ENCODE measurements at places on chromosomes 4 and X.

DNA sequence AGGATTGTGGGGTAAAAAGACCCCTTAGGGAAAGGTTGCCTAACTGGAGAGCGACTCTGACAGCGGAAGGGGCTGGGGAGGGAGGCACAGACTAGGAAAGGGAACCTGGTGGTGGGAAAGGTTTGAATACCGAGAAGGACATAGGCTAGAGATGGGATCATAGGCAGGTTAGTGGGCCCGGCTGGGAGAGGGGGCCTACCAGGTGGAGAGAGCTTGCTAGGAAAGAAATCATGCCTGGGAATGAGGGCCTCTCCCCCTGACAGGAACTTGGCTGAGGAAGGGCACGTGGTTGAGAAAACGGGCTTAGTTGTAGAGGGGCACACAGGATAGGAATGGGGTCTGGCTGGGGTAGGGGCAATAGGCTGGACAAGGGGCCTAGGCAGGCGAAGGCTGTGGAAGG lies 4.4 kb downstream of the OTUD6A start:
- DNase-seq = no peak

GRCh38 chr4:1208266-1208961 lies 36.0 kb upstream of the SPON2 start:
- DNase-seq = no peak

GRCh38 chr4:26150948-26151347 lies 169.9 kb upstream of the RBPJ start:
- DNase-seq = peak; percentile 72

GRCh38 chr4:126976850-126977632 lies 655.7 kb upstream of the INTU start:
- DNase-seq = no peak

DNA sequence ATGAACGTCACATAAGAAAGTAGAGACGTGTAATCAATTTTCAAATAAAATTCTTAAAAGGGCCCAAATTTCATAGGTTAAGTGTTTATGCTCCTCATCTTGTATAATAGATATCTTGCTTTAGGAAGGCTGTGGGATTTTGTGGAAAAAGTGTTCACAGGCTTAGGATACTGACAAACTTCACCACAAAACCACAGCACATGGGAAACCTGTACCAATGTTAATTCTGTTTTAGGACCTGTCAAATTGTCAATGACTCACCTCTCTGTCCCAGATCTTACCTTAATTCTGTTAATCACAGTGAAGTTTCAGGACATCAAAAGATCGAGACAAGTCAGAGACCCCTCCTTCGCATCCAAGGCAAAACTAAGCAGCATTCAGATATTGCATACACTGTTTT lies 24.2 kb downstream of the FGFBP1 start:
- peak; percentile 93 for DNase-seq

GRCh38 chr4:181597766-181598165 lies 645.4 kb upstream of the TENM3 start:
- no peak for DNase-seq

DNA sequence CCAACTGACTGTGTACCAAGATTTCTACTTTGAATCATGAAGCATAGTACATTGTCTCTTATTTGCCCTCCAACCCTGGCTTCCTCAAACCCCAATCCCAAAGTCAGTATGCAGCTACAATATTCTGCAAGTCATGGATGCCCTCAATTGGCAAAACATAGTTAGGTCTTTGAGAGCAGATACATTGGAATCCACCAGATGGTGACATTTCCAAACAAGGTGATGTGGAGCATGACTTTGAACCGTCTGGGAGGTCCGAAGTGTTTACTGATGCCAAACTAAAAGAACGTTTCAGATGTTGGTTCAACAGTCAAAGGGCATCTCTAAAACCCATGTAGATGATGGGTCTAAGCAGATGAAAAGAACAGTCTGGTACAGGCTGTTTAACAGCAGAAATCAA lies 43.7 kb upstream of the FRMD7 start:
- no peak for DNase-seq

- DNase-seq = peak; percentile 27
Measured at GRCh38 chr4:15197005-15197404, 194.7 kb downstream of the CPEB2 start.

GRCh38 chrX:45385757-45386156 lies 185.1 kb upstream of the DIPK2B start:
- DNase-seq = no peak

DNA sequence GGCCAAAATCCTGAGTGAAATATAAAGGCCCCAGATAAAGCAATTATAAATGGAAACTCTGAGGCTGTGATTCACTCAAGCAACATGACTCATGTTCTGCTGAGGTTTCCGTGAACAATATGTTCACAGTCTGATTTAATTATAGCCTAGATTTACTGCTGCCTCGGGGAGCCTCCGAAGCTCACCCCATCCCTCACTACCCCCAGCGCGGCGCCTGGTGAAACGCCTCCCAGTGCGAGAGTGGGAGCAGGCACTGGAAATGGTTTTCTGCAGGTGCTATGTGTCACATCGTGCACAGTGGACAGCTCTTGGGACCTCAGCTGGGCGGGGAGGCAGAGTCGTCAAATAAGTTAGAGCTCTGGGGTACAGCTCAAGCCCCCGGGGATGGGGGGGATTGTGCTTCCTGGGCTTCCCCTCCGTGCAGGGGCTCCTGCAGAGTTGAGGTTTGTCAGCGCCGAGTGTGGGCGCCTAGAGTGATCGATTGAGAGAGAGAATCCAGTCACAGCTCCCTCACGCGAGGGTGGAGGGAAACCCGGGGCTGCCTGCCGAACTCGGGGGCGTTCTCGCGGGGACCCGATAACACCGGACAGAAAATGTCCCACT lies 110.6 kb downstream of the PHKA2 start:
- peak; percentile 56 for DNase-seq

DNA sequence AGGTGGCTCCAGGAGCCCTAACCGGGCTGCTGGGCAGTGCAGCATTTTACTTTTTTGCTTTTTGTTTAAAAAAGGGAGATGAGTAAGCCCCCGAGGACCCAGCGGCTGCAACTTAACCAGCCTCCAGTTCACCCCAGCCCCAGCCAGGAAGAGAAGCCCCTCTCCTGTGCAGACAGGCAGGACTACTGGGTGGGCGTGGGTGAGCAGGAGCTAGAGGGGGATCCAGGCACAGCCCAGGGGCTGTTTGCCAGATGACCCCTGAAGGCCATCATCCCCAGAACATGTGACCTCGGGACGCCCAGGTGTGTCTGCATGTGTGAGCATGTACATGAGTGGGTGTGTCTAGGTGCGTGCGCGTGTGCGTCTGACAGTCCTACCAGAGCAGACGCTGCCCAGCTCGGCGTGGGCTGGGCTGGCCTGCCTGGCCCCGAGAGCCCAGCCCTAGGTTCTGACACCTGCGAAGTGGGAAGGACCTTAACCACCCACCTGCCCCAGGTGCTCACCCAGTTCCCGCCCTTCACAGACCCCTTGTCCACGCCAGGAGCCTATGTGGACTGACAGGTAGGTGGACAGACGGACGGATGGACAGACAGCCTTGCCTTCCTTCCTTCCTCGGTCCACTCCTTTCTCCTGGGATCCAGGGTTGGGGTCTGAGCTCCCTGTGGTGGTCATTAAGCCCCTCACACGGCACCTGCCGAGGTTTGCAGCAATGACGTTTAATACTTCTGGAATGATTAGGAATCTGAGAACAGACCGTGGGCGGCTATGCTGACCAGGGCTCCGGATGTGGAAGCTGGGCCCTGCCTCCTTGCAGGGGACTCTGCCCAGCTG lies 7.8 kb upstream of the HAUS3 start:
- DNase-seq = peak; percentile 13

DNA sequence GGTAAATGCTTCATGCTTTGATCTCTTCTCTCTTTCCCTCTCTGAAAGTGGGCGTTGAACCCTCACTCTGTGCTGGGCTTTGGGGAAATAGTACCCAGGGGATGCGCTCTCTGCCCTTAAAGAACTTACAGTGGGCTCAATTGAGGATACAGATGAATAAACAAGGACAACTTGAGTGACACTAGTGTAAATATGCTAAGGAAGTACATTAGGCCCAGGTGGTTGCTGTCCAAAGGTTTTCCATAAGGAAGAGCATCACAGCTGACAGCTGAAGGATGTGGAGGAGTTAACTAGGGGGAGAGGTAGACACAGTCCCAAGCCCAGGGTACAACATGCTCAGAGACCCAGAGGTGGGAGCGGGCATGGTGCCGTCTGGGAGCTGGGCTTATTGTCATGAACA lies 49.4 kb downstream of the TENM3 start:
- DNase-seq = no peak

GRCh38 chrX:155632431-155633100 lies 19.8 kb upstream of the TMLHE start:
- DNase-seq = no peak

DNA sequence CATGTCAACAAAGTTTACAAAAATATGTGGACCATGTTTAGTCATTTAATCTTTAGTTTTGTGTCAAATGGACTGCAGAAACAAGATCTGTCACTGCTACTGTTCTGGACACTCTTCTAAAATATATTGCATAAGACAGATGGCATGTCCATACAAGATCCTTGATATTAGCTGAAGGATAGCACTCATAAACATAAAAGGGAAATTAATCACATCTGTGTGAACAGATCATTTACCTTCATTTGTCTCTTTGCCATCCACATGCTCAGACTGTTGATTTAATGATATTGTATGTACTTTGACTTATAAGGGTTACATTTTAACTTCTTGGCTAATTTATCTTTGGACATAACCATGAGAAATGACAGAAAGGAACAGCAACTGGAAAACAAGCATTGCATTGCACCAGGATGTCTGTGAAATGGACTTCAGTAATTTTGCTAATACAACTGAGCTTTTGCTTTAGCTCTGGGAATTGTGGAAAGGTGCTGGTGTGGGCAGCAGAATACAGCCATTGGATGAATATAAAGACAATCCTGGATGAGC lies at the start of gene UGT2B7:
TSS of gene UGT2B7 (plus strand) at position 364 of the 546 bp plus-strand sequence. CDS start at position 411, 47 bp downstream.
- DNase-seq = peak; percentile 93

- DNase-seq = no peak
Measured at GRCh38 chr4:184416913-184417734, 57.2 kb downstream of the IRF2 start.

GRCh38 chr4:52836678-52837077 lies 25.4 kb upstream of the RASL11B start:
- no peak for DNase-seq

GRCh38 chr4:123393721-123394120 lies 2.9 kb upstream of the SPRY1 start:
- DNase-seq = no peak

GRCh38 chr4:178316211-178316610 lies 874.0 kb upstream of the AGA start:
- no peak for DNase-seq

DNA sequence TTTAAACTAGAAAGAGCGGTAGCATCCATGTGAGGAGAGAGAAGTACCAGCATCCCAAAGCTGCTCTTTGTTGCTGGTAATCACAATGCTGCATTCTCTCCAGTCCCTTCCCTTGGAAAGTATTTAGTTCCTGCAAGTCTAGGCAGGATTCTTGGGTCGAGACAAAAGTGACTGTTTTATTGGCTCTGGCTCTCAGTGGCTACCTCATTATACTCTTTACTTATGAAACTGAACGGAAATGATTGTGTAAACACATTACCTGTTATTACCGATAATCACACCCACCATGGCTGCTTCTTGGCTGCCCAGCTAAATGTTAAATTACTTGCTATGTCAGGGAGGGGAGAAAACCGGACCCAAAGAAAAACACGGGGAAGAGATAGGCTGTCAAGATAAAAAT lies 26.2 kb downstream of the ATXN3L start:
- peak; percentile 93 for DNase-seq

DNA sequence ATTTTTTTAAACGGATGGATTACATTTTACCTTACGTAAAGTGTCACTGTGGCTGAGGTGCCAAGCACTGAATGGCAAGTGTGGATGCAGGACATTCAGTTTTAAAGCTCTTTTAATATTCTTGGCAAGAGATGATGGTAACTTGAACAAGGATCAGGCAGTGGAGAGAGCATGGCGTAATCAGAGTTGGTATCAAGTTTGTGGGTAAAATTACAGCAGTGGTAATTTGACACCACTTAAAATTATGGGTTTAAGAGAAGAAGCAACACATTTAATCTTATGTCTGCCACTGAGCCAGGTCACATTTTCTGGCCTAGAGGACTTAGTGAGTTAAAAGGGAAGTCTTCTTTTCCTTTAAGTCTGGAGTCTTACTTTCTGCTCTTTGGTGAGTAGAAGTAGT lies 100.5 kb downstream of the NAA11 start:
- no peak for DNase-seq

DNA sequence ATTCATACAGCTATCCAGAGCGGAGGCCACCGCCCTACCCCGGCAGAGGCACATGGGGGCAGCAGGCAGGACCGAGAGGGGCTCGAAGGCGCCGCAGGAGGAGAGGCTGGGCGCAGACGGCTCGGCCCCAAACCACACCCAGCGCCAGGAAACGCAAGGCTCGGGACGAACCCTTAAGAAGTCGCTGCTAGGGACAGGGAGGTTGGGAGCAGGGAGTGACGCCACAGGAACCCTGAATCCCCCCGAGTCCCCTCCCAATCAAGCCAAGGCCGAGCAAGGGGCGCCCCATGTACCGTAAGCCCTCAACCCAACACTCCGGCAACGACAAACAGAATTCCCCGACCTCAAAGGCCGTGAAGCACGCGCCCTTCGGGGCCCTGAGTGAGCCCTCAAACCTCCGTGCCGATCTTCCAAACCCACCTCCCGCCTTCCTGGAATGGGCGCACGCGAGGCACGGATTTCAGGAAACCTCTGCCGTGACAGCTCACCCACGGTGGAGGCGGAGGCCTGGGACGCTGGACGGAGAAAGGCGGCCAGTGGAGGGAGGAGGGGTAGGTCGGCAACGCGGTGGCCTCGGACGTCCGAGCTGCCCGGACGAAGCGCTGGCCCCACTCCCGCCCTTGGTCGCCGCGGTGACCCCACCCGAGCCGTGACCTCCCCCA lies 1.8 kb downstream of the ZFYVE28 start:
- DNase-seq = no peak

DNA sequence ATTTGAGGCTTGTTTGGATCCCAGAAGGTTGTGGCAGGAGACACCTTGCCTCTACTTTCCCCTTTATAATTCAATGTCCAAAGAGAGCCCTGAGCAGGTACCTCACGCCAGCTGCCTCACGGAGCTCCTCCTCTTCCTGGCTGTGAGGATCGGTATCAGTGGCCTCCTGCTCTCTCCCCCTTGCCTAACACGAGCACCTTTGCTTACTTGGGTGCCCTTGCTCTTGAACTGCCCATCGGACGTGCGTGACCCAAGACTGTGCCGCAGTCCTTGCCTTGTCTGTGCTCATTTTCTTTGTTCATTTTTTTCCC lies 27.8 kb upstream of the MSANTD1 start:
- no peak for DNase-seq

DNA sequence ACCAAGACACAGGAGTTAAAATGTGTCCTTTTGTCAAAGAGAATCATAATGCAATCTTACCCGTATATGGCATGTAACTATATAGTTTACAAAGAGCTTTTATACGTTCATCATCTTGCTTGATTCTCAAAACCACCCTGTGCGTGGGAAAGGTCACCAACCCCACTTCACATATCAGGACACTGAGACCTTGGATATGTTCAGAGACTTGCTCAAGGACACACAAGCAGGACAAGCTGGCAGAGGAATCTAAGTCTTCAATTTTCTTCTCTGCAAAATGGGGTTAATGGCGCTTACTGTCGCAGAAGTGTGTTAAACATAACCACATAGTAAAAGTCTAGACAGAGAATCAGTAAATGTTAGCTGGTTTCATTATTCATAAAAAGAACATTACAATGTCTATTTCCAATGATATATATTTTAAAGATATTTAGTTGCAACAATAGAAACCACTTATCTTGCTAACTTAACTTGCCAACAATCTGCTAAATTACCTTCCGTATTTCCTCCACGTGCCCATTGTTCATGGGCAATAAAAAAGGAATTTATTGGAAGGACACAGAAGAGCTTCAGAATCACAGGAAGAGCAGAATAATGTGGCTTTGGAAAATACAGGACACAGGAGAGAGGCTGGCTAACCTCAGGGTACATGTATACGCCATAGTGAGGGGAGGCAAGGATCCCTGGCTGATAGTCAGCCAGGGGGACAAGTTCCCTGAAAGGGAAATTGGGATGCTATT lies 64.6 kb upstream of the TAPT1 start:
- no peak for DNase-seq

All from bronchial epithelial cell (primary cell).